A673 (cell line): ENCODE measurements at places on chromosomes 11 and 22. TPM values are rescaled to one million over a fixed set of nuclear protein-coding genes. Genes with fewer than 3 reads are reported as not detected.

Gene SYCE3
- not detected in 2 replicates for total RNA-seq

- no peak for DNase-seq
These were observed 88.1 kb downstream of the RRAS2 start for GRCh38 chr11:14270690-14271542.

GRCh38 chr22:49370627-49371301, 456.9 kb downstream of the BRD1 start:
- no peak for DNase-seq

Gene MS4A1
- not detected in 2 replicates for total RNA-seq

DNA sequence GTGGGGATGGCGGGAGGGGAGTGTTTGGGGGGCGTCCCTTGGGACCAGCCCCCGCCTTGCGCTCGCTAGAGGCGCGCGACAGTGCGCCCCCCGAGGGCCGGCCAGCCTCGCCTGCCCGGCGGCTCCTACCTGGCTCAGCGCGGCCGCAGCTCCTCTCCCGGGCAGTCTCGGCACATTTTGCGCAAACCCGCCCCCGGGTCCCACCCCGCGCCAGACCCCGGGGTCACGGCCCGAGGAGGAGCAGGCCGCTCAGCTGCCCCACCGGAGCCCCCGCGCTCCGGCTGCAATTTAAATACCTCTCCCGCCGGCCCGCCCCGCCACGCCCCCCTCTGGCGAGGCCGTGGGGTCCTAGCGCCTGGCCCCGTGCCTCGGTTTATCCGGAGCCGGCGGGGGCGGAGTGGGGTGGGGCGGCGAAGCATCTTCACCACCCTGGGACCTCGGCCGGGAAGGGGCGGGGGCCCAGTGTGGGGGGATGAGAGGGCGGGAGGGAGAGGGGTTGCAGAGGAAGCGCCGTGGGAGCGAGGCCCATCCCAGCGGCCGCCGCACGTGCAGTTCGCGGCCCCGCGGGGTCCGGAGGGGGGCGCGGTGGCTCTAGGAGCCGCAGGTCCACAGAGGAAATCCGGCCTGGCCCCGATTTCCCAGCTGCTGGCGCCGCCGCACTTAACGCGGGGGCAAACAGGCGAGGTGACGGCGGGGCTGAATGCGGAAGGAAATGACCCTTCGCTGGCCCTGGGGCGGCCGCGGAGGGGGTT, at the start of gene LRRC32:
TSS of gene LRRC32 (minus strand) at position 263 of the 752 bp plus-strand sequence. CDS start 4,793 bp downstream, outside the sequence.
- DNase-seq = peak; percentile 25

Gene VSIG10L2
- total RNA-seq = not detected in 2 replicates
